Posterior vena cava (tissue), 2 donors: ENCODE measurements at places on chromosomes 4 and X. TPM values are rescaled to one million over a fixed set of nuclear protein-coding genes. Genes with fewer than 3 reads are reported as not detected.

NAP1L2 gene
- total RNA-seq, result 5.0 TPM

FAM241A gene
- total RNA-seq, result 4.6 TPM

ASB12 gene
- 0.38 TPM for total RNA-seq

LONRF3 gene
- total RNA-seq, result 3.1 TPM

EMCN gene
- total RNA-seq, result 39.4 TPM

SLC9B1 gene
- total RNA-seq, result 1.4 TPM

NLRP2B gene
- total RNA-seq, result not detected

SAGE1 gene
- total RNA-seq, result not detected

CLIC2 gene
- total RNA-seq, result 25.3 TPM

SMIM10 gene
- total RNA-seq, result 20.0 TPM

HS6ST2 gene
- 0.32 TPM for total RNA-seq

PRPS2 gene
- total RNA-seq, result 15.1 TPM

GRK4 gene
- total RNA-seq, result 8.0 TPM

MSL3 gene
- total RNA-seq, result 36.7 TPM

ZMAT1 gene
- total RNA-seq, result 5.4 TPM

XG gene
- total RNA-seq, result 5.4 TPM

MAGEA12 gene
- not detected for total RNA-seq

CNGA1 gene
- 0.57 TPM for total RNA-seq

PDCL2 gene
- not detected for total RNA-seq

MGARP gene
- total RNA-seq, result 4.2 TPM

GRIA3 gene
- total RNA-seq, result 15.2 TPM

NWD2 gene
- 0.05 TPM for total RNA-seq

LEF1 gene
- 3.0 TPM for total RNA-seq

OTUD6A gene
- total RNA-seq, result not detected

TREX2 gene
- total RNA-seq, result 1.9 TPM

GLOD5 gene
- not detected for total RNA-seq

ARHGAP6 gene
- 19.6 TPM for total RNA-seq

TMPRSS11A gene
- not detected for total RNA-seq

ZNF595 gene
- 12.6 TPM for total RNA-seq

CXCL10 gene
- total RNA-seq, result 0.19 TPM

SLC4A4 gene
- total RNA-seq, result 2.0 TPM

ABCG2 gene
- total RNA-seq, result 3.4 TPM

CYSLTR1 gene
- 7.9 TPM for total RNA-seq

PRICKLE3 gene
- total RNA-seq, result 8.0 TPM

TAF7L gene
- not detected for total RNA-seq

ZNF718 gene
- 6.3 TPM for total RNA-seq

BTK gene
- 5.2 TPM for total RNA-seq

GTPBP6 gene
- total RNA-seq, result 31.1 TPM

PPP1R2C gene
- total RNA-seq, result not detected
